Fibroblast of the aortic adventitia (primary cell): ENCODE measurements at places on chromosomes 3 and 15. TPM values are rescaled to one million over a fixed set of nuclear protein-coding genes. Genes with fewer than 3 reads are reported as not detected.

THSD4 gene
- 28.1 and 50.9 TPM in 2 replicates for total RNA-seq

GRCh38 chr3:48765376-48765775, 48.4 kb upstream of the IP6K2 start:
- DNase-seq, result peak; percentile 5

- DNase-seq, result no peak
Observed at GRCh38 chr3:190642016-190642415, 128.1 kb downstream of the IL1RAP start.

GRCh38 chr15:67781907-67782690, 43.2 kb upstream of the SKOR1 start:
- no peak for DNase-seq

DNA sequence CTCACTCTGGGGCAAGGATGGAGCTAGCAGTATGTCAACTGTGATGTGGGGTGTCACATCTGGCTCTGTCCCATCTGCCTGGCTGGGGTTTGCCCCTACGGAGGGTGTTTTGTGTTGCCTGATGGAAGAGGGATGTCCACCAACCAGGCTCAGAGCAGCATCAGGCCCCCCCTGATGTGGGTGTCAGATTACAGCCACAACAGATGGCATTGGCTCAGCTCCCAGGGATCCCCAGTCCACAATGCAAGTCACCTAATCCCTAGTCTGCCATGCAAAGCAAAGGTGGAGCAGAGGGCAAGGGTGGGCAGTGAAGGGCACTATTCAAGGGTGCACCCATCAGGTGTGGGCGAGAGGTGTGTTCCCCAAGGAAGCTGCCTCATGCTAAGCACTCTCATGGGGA, 48.9 kb upstream of the AMOTL2 start:
- peak; percentile 32 for DNase-seq

DNA sequence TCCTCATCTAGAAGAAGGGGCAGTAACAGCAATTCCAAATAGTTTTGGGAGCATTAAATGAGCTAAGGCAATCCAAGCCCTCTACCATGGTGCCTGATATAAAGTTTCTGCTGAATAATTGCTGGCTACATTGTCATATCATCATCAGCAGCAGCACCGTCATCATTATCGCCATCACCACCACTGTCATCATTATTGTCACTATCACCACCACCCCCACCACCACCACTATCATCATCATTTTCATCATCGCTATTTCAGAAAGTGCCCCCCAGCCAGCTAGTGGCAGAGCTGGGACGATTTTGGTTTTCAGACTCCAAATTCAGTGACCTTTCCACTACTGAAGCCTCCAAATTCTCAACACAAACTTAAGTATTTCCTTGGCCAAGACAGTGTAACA, 15.0 kb downstream of the XCR1 start:
- DNase-seq, result no peak

BCL2A1 gene
- 0.81 TPM in 1 of 2 replicates, not detected in the other for total RNA-seq

DNA sequence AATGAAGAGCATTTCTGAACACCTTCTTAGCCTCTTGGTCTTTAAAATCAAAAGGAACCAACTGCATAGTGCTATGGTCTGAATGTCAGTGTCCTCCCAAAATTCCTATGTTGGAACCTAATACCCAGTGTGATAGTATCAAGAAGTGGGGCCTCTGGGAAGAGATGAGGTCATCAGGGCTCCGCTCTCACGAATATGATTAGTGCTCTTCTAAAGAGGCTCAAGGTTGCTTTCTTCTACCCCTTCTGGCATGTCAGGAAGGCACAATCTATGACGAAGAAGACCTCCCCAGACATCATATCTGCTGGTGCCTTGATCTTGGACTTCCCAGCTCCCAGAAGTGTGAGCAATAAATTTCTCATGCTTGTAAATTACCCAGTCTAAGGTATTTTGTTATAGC, 209.5 kb downstream of the MAGI1 start:
- no peak for DNase-seq

- DNase-seq, result peak; percentile 84
Observed at GRCh38 chr3:58049143-58049785, 41.0 kb downstream of the FLNB start.

SCAANT1 gene
- total RNA-seq, result not detected in 2 replicates

CFAP100 gene
- total RNA-seq, result not detected in 2 replicates

HAUS2 gene
- 41.4 and 41.5 TPM in 2 replicates for total RNA-seq

PLS1 gene
- total RNA-seq, result 0.99 and 2.0 TPM in 2 replicates

DNA sequence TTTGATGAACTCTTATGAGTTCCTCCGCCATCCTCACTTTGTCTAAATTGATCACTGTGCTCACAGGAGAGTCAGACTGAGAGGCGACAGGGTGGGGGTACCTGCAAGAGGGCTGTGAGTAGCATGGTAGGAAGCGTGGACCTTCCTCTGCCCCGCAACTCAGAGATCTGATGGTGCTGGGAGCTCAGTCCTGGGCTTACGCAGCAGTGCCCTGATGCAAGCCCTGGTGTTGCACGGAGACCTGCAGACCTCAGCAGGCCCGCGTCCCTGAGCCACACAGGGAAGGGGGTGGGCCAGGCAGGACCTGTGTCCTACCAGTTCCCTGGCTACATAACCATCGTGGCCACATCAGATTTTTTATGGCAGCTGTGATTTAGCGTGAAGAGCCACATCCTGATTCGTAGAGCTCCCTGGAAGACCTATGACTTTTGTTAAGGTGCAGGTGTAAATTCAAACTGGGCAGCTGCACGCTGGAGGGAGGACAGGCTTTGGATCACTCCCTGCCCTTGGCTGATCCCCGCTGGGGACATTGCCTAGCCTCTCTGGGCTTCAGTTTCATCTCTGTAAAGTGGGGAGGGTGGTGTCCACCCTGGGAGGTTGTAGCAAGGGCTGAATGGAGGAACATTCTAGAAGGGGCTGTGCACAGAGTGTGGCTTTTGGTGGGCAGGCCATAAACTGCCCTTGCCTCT, 176.1 kb downstream of the KLF13 start:
- no peak for DNase-seq

DNA sequence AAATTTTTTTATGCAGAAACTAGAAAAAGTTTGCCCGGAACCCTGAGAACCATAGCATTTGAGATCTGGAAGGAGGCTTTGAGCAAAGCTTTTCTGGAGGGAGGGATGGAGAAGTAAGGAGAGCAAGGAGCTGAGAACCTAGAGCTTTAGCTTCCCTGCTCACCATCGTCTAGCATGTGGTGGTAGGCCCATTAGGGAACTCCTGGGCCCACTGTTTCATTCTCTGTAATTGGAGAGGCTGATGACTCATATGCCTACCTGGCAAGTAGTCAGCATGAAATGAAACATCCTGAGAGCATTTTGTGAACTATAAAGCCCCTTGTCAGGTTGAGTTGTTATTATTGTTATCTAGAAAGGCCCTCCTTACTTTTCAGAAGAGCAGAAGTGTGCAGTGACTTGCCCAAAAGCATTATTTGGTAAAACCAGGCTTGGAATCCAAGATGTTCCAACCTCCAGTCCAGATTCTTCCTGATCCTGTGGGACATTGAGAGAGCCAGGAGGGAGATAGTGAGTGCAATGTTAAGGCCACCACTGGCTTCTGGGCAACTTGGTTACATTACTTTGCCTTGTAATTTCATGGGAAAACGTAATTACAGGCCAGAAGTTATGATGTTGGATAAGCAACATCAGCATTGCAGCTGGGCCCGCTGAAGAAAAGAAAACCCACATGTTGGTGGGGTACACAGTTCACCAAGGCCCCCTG, 104.5 kb upstream of the BFSP2 start:
- peak; percentile 38 for DNase-seq

DNA sequence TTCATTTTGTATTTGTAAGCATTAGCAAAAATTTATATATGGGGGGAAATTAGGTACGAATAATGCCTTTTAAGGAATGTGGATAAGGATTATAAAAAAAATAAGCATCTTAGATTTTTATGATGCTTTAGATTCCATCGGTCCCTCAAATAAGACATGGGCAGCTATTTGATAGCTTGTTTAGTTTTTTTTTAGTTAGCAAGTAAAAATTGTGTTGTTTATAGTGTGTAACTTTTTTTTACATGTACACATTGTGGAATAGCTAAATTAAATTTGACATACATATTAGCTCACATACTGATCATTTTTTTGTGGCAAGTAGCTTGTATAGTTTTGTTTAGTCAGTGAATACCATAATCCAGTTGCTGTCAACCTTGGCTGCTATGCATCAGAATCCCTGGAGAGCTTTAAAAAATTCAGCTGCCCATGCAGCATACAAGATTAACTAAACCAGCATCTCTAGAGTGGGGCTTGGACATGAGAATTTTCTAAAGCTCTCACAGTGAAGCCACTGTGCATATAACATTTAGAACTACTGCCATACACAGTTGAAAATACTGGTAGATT, 53.9 kb downstream of the TMOD3 start:
- DNase-seq, result peak; percentile 79

DNA sequence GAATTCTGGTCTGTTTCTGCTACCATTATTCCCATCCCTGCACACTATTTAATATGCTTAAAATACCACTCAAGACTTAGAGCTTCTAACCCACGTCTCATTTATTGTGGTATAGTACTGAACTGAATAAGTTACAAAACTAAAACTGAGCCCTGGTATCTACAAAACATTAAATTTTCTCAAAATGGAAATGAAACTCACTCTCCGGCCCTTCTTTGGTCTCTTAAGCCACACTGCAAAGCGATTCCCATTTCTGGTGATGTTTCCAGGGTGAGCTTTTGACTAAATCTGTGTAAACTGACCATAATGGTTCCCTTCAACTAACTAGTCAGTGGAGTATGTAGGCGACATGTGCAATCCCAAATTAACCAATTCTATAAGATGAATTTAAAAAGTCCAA, 18.6 kb downstream of the KPNA4 start:
- DNase-seq, result no peak

- DNase-seq, result peak; percentile 3
Observed at GRCh38 chr3:61358364-61358763, 107.1 kb upstream of the FHIT start.

- DNase-seq, result no peak
Observed at GRCh38 chr3:122678506-122678905, 2.1 kb upstream of the PARP14 start.

GRCh38 chr15:66278056-66278455, 15.3 kb upstream of the DIS3L start:
- no peak for DNase-seq
